ENCODE measurements at places on chromosomes 4 and X.

GRCh38 chrX:78116766-78117165 is 12.7 kb downstream of the PGK1 start:
- DNase-seq = no peak

DNA sequence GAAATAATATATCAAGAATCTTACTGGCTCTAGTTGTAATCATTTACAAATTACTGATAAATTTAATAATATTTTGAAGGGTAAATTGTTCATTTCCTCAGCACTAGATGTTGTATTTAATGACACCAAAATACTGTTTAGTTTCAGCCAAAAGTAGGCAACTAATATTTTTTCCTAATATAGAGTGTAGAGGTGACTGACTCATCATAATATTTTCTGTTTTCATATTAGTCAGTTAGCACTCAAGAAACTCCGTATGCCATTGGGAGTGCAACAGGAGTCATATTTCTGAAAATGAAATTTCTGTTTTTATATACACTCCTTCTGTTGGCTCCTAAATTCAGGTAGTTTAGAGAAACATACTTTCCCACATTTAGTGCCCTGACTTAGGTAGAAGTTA is 36.6 kb upstream of the PTPN13 start:
- DNase-seq = peak; percentile 36

GRCh38 chr4:37732526-37733186 is 46.5 kb upstream of the RELL1 start:
- DNase-seq = no peak

GRCh38 chr4:181604546-181604945 is 638.7 kb upstream of the TENM3 start:
- no peak for DNase-seq

DNA sequence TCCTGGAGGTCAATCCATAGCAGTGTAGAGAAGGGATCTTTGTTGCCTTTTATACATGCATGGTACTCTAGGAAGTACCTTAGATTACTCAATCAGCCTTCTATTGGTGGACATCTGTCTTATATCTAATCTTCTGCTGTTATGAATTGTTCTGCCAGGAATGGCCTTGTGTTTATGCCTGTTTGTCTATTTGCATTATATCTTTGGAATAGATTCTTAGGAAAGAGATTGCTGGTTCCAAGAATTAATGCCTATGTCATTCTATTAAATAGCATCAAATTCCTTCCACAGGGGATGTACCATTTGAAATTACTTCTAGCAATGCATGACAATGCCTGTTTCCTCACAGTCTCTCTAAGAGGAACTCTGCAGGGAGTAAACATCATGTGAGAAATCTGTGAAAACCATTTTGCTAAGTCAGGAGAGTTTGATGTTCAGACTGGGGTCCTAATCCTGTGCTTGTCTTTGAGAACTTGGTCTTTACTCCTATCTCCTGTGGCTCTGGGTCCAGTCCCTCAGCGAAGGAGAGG is 42.5 kb downstream of the BEX3 start:
- DNase-seq = no peak

GRCh38 chr4:106334741-106335470 is 18.6 kb downstream of the AIMP1 start:
- DNase-seq = no peak

- no peak for DNase-seq
Measured at GRCh38 chr4:66855956-66856355, 689.3 kb downstream of the CENPC start.

DNA sequence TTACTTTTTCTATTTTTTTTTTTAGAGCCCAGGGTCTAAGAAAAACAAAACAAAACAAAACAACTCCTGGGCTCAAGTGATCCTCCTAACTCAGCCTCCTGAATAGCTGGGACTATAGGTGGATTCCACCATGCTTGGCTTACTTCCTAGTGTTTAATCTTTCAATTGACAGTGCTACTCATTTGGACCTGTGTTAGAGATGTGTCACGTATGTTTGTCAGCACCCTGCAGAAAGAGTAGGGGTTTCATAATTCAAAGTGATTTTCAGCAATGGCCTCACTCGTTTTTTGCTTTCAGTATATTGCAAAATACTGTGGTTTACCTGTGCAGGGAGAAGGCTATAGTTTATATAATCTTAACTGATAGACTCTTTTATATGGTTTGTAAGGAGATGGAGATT is 71.6 kb upstream of the TEX13D start:
- DNase-seq = no peak

DNA sequence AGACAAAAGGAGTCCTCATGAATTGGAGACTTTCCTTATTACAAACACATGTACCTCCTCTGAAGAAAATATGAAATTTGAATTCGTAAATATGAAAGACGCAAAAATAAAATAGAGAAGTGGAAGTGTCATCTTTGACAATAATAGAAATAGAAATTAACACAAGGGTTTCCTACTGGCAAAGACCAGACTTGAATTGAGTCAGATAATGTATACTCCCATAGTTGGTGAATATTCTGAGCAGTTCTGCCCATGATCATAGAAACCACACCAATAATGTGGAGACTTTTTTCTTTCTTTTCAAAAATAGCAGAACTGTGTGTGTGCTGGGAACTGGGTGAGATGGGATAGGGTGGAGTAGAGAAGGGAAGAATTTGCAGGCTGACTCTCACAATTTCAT is 277.7 kb upstream of the TET2 start:
- DNase-seq = no peak

GRCh38 chrX:2474963-2475726 is 25.6 kb downstream of the DHRSX start:
- no peak for DNase-seq

DNA sequence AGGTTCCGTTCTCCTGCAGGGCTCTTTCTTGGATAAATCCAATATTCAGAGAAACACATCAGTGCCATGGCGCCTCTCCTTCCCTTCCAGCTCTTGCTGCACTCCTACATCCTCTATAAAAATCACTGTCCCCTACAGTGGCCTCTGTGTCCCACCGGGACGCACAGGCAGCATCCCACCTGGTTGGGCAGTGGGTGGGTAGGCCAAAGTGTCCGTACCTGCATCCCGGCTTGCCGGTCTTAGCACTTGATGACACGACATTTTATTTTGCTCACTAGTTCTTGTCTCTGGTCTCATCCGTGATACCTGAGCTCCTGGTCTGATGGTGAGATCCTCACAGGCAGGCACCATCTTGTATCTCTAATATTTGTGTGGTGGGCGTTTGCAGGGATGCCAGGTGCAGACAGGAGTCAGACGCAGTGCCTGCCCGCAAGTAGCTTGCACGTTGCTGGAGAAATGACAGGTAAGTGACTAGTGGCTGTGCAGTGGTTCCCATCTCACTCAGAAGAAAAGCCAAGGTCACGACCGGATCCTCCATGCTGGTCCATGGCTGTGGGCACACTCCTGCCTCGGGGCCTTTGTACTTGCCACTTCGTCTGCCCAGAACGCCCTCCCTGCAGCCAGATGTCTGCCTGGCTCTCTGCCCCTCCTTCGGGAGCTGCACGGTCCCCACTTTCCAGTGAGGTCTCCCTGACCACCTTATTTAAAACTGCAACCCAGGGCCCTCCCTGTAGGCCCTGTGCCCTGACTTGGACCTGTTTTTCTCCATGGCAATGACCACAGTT is 109.7 kb downstream of the SORCS2 start:
- DNase-seq = no peak

DNA sequence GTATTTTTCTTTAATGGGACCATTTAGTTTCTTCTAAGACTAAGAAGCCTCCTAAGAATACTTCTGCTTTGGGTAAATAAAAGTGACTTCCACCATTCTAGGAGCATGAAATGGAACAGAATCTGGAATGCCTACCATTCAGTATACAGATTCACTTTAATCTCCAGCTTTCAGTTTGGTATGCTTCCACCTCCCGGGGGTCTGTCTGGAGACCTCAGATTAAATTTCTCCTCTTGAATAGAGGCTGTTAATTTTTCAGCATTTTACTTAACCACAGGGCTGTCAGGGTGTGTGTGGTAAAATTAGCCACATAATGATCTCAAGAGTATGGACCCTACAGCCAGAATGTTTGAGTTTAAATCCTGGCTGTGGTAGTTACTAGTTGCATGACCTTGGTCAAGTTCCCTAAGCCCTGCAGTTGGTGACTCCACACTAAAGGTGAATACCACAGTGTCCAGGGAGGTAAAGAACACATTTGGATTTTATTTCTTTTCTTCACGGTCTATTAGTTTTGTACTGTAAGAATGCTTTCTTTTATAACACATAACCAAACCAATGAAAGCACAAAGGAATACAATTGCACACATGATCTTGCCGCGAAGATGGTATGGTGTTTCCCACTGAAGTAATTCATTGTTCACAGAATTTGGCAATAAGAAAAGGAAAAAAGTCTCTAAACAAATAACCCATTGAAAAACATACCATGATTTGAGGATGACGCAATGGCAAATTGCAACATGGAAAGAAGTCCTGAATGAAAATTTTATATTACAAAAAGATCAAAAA is 37.3 kb upstream of the TRIM2 start:
- no peak for DNase-seq

DNA sequence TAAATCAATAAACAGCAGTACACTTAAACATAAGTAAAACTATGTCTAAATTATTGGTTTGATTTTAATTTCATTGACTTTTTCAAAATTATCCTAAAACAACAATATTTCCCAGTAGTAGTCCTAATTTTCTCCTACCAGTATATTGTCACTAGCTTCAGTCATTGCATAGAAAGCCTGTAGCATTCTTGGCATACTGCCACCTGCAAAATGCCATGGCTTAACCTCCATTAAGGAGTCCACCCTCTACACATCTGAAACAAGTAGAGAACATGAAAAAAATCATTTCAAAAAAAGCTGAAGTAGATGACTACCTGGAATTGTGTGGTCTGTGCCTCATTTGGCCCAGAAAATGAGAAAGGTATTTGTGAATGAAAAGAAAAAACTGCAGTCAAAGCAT is 348.5 kb downstream of the INPP4B start:
- DNase-seq = no peak

GRCh38 chr4:155748039-155748438 is 10.8 kb upstream of the GUCY1B1 start:
- DNase-seq = no peak

GRCh38 chr4:151563194-151563593 is 154.2 kb downstream of the FHIP1A start:
- DNase-seq = no peak

DNA sequence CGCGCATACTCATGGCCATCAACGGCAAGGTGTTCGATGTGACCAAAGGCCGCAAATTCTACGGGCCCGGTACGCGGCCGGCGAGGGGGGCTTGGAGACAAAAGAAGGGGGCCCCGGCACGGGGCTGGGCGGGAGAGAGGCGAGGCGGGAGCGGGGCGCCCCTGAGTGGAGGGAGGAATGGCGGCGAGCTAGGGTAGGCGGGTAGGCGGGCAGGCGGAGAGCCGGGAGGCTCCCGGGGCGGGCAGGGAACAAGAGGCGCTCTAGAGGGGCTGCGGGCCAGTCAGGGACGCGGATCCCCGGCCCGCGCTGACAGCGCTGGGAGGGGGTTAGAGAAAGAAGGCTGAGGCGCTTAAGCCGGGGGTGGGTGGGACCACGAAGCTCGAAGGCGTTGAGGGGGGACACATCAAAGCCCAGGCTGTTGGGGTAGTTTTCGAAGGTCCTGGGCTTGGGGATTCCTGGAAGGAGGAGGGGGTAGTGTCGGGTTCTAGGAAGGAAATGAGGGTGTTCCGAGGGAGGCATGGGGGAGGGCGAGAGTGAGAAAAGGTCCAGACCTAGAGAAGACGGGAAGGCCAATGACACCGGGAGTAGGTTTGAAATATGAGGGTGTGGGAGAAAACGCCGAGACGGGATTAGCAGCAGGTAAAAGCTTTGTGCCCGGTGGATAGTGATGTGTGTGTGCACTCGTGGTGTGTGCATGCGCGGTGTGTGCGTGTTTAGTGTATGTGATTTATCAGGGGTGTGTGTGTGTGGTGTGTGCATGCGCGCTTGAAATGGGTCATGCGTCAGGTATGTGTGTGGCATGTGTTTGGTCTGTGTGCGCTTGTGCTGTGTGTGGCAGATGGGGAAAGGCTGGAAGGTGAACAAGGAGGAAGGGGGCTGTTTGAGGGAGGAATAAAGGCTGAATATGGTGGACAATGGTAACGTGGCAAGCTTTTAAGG is 807 bp downstream of the PGRMC1 start:
- DNase-seq = peak; percentile 9

- peak; percentile 13 for DNase-seq
Measured at GRCh38 chr4:81214144-81214880, 710 bp downstream of the PRKG2 start.

DNA sequence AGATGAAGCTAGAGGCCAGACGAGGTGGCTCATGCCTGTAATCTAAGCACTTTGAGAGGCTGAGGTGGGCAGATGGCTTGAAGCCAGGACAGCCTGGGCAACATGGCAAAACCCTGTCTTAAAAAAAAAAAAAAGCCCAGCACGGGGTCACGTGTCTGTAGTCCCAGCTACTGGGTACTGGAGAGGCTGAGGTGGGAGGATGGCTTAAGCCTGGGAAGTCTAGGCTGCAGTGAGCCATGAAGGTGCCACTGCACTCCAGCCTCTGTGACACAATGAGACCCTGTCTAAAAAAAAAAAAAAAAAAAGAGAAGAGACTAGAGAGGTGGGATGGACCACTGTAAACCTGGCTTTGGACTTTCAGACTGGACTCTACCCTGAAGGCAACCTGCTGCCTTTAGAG is 10.7 kb upstream of the LRBA start:
- DNase-seq = no peak

DNA sequence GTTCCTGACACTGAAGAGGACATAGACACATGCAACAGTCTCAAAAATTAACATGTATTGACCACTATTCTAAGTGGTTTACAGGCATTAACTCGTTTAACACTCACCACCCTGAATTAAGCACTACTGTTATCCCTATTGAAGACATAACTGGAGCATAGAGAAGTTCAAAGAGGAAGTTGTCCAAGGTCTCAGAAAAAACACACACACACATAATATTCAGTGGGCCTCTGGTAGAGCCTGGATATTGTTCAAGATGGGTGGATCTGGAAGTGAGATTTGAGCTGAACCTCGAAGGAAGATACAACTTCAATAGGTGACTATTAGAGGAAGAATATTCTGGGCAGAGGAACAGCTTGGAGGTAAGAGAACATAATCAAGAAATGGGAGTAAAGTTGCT is 334.9 kb downstream of the HNRNPD start:
- DNase-seq = no peak

- DNase-seq = peak; percentile 63
Measured at GRCh38 chrX:72685810-72686456, 28.2 kb downstream of the PHKA1 start.

DNA sequence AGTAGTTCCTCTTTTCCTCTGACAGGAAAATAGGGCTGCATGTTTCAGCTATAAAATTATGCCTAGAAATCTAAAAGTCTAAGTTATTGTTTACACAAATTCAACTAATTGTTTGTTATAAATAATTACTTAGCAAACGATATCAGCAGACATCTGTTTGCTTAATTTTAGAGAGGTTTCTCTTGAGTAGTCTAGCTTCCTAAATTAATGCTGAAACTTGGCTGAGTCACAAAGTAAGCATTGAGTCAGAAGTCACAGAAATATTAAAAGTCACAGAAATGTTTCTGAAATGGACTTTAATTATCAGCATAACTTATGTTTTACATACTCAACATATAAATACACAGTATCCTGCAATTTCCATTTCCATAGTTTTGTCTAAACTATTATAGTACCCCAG is 1044.0 kb downstream of the CCSER1 start:
- no peak for DNase-seq

All from RWPE1 (cell line).